Small intestine (tissue), 16 donors: ENCODE measurements at places on chromosomes 5 and 9. TPM values are rescaled to one million over a fixed set of nuclear protein-coding genes. Genes with fewer than 3 reads are reported as not detected.
A peak's percentile ranks its signal among the peaks of the same experiment; 100 is the strongest.

DNA sequence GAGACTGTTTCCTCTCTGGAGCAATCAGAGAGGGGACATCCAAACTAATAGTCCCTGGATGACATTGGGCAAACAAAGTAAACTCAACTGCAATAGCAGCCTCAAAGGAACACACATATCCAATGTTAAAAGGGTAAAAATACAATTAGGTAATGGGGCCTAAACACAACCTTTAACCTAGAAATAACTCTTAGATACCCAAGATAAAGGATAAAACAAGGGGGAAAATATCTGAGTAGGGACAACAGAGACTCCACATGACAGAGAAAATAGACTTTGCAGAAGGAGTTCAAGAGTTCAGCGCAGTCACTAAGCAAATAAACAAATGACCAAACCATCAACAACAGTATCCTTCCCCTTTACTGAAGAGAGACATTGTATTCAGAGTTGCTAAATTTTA, 149.3 kb downstream of the FBXO4 start:
- no peak for DNase-seq

DNA sequence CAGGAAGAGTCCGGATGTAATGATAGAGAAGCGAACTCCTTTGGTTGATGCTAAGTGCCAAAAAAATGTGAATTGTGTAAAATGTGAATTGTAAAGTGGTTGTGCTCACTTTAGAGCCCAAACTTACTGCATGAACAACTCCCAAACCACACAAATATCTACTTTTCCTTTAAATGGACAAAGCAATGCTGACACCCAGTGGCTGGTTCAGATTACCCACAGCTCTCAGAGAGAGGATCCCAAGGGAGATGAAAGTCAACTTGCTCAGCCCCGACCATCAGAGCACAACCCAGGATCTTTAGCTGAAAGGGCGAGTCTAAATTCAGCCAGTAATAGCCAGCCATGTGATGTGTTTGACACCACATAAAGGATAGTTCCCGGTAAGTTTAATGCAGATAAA, 133.7 kb downstream of the NMUR2 start:
- no peak for DNase-seq

DNA sequence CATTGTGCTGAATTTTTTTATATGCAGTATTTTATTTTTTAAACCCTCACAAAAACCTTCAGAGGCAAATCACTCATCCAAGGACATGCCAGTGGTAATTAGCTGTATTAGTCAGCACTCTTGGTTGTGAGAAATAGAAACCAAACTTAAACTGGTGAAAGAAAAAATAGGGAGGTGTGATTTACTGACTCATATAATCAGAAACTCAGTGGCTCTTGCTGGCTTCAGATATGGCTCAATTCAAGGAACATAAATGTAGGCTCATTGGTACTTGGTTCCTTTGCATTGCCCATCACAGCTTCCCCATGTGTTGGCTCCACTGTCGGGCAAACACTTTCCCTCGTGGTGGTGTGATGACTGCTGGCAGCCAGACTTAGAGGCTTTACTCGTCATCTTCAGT, 497.2 kb downstream of the MAT2B start:
- DNase-seq, result no peak

GRCh38 chr9:69900406-69900805, 79.8 kb downstream of the CFAP95 start:
- DNase-seq, result no peak

- DNase-seq, result no peak
Measured at GRCh38 chr5:181153814-181154213, 6.4 kb downstream of the OR2V2 start.

DNA sequence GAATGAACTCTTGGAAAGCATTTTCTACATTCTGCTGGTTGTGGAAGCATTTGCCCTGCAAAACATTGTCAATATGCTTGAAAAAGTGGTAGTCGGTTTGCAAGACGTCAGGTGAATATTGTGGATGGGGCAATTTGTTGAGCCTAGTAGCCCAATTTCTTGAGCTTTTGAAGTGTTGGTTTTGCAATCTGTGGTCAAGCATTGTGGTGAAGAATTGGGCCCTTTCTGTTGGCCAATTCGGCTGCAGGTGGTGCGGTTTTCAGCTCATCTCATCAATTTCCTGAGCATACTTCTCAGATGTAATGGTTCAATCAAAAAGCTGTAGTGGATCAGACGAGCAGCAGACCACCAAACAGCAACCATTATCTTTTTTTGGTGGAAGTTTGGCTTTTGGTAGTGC, 426.8 kb upstream of the CDH9 start:
- DNase-seq, result no peak

DNA sequence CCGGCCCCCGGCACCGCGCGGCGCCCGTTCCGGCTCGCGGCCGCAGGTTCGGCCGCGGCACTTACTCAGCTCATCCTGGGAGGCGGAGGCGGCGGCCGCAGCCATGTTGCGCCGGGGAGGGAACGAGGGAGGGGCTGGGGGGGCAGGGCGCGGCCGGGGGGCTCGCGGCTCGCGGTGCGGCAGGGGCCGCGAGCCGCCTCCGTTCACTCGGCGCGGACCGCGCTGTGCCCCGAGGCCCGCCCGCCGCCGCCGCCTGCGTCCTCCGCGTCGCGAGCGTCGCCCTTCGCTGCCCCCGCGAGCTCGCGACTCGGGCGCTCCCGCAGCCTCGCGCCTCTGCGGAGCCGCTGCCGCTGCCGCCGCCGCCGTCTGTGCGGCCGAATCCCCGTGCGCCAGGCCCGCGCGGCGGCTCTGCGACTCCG, 735 bp downstream of the ECPAS start:
- no peak for DNase-seq

Gene FAM221B
- not detected for polyA plus RNA-seq

DNA sequence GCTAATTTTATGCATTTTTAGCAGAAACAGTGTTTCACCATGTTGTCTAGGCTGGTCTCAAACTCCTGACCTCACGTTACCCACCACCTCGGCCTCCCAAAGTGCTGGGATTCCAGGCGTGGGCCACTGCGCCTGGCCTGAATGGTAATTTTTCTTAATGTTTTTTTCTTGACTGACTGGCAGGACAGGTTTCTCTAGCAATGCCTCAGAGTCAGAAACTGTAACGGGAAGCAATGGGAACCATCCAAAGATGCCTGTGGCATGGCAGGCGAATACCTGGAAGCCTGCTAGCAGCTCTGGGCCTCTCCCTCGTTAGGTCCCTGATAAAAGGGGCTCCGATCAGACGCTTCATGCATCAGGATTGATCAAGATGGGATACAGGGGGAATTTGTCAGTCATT, 639.2 kb downstream of the NR2F1-AS1 start:
- no peak for DNase-seq

- peak; percentile 74 for DNase-seq
Measured at GRCh38 chr5:79236970-79237739, 1.2 kb downstream of the JMY start.

Gene ZNF618
- polyA plus RNA-seq, result 0.22 TPM

GRCh38 chr5:139410121-139410992, 6.5 kb upstream of the SPATA24 start:
- no peak for DNase-seq

DNA sequence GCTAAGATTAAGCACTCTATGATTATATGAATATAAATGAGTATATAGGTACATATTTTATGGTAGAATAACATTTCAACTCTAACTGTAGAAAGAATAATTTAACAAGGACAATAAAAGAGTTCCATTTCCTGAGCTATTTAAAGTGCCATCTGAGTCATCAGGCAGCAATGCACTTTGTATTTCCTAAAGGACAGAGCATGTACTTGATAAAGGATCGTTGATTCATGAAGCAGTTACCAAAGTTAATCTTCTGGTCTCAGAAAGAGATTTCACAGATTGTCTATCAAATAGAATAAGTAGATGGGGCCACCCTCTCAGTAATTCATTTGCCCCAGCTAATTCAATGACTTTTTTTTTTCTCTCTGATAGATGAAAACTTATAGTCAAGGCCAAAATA, 747.8 kb downstream of the CDH18 start:
- DNase-seq, result no peak

- no peak for DNase-seq
Measured at GRCh38 chr9:73357607-73358006, 205.9 kb downstream of the ANXA1 start.

GRCh38 chr9:114343471-114344187, 14.0 kb downstream of the ORM2 start:
- DNase-seq, result no peak

DNA sequence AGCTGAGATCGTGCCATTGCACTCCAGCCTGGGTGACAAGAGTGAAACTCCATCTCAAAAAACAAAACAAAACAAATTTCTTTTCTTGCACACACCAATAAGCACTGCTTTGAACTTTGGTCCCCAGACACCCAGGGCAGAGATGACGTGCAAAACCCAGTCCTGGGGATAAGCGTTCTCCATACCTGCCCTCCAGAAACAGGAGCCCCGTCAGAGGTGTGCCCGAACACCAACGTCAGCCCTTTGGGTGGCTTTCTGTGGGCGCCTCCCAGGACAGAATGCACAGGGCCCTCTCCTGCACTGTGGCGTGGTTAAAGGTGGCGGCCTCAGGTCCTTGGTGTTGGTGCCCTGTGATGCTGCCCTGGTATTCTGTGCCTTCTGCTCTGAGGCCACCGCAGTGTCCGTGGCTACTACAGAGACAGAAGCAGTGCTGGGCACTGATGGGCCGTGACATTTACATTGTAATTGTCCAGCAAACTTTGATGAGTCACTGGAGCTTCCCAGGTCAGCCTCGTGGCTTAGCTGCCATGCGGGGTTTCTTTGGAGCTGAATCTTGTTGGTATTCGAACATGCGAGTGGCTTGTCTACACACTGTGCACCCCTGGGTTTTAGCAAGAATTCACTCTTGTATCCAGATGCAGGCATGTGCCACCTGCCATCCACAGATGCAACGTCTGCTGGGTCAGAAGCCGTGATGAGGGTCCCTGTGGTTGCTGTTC, 9.8 kb downstream of the PPP1R26 start:
- DNase-seq, result no peak

DNA sequence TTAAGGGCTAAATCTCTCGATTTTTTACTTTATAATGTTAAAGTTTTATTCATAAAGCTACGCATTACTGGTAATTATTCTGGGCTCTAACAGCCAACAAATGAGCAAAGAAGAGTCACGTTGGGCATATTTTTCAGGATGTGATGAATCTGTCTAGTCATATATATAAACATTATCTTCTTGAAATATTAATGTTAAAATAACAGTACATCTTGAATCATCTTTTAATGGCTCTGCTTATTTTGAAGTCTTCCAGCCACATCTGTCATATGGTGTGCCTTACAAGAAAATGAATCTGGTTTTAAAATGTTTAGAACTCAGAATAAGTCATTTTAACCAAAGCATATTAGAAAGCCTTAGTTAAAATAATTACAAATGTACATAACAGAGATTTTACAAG, 96.9 kb downstream of the CWC27 start:
- DNase-seq, result no peak

- DNase-seq, result no peak
Measured at GRCh38 chr9:106830527-106831150, 32.3 kb upstream of the ZNF462 start.

Gene RNF20
- polyA plus RNA-seq, result 17.3 TPM

Gene SPATA31D4
- polyA plus RNA-seq, result not detected

DNA sequence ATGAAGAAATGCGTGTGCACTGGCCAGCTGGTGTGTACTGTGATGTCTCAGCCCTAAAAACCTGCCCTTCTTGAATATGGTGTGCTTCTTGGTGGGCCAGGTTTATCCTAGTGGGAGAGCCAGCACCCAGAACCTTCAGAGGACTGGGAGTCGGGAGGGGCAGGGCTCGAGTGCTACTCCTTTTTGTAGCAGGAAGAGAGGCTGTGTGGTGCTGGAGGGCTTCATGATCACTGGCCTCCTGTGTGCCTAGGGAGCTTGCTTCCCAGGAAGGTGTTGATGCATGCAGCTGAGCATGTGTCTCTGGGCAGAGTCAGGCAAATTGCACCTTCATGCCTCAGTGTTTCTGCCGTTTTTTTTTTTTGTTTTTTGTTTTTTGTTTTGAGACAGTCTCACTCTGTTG, 20.0 kb downstream of the PHF2 start:
- DNase-seq, result no peak

Gene TAS2R1
- polyA plus RNA-seq, result not detected

Gene LCN2
- polyA plus RNA-seq, result 2.0 TPM

GRCh38 chr5:159103086-159103485, 3.4 kb upstream of the EBF1 start:
- DNase-seq, result no peak

DNA sequence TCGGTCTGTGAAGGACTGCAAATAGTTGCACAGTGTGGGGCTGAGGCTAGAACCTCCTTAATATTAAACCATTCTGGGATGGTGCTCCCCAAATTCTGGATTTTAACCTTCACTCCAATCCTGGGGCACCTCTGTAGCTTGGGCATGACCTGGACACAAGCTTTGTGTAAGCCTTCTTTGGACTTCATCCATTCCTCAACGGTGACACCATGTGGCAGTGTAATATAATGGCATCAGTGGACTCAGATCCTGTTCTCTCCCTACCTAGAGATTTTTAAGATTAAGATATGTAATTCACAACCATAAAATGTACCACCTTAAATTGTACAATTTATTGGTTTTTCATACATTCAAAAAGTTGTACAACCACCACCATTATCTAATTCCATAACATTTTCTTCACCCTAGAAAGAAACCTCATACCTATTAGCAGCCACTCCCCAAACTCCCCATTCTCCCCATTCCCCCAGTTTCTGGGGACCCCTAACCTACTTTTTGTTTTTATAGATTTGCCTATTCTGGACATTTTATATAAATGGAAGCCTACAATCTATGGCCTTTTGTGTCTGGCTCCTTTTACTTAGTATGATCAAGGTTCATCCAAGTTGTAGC, 4.8 kb upstream of the PLGRKT start:
- peak; percentile 75 for DNase-seq

Gene TRAF2
- polyA plus RNA-seq, result 11.2 TPM

Gene BRD9
- polyA plus RNA-seq, result 21.2 TPM

Gene CKS2
- polyA plus RNA-seq, result 99.4 TPM
